ENCODE measurements at places on chromosomes 7 and 10. TPM values are rescaled to one million over a fixed set of nuclear protein-coding genes. Genes with fewer than 3 reads are reported as not detected.
A peak's percentile ranks its signal among the peaks of the same experiment; 100 is the strongest.

DNA sequence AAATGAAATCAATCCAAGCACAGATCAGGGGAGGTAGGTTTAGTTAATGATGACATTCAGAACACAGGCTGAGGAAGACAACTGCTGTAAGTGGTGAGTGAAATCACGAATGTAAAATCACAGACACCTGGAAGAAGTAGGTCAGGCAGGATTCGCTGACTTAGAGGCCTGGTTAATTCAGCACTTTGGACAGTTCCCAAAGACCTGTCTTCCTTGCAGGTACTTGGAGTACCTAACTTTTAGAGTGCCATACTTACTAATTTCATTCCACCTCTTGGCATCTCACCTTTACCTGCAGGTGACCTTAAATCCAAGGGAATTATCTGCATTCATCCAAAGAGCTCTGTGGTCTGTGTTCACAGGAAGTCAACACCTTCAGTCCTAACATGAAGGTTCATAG is 822.3 kb downstream of the PHTF2 start:
- no peak for DNase-seq

DNA sequence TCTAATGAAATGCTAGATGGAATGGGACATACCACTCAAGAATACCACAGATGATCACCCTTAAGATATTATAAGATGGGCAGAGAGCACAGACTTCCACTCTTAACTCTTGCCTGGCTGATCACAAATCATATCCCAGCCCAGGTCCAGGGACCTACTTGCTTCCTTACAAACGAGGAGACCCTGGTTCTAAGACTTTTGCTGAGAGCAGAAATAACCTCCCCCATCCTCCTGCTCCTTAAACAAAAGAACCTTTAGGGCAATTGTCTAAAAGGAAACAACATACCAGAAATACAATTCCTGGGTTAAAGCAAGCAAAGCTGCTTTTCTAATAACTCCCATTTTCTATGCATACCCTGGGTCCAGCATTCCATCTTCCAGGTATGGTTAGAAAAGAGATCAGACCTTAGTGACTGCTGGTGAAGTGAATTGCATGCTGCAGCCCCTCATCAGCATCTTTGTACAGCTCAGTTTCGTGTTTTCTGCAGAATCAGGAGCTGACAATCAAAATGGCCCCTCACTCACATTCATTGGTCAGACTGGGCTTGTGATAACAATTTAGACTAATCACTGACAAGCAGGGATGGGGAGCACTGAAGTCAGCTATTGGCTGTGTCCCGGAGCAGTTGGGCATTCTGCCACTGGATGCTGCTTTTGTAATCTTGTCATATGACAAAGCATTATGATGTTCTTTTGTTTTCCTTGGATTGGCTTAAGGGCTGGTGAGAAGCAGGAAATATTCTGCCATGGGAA is 14.6 kb downstream of the IFIT3 start:
- peak; percentile 88 for DNase-seq

GRCh38 chr7:121285066-121285667 is 43.6 kb upstream of the WNT16 start:
- DNase-seq, result no peak

- DNase-seq, result peak; percentile 87
Measured at GRCh38 chr7:116097365-116098009, 66.9 kb upstream of the TFEC start.

DNA sequence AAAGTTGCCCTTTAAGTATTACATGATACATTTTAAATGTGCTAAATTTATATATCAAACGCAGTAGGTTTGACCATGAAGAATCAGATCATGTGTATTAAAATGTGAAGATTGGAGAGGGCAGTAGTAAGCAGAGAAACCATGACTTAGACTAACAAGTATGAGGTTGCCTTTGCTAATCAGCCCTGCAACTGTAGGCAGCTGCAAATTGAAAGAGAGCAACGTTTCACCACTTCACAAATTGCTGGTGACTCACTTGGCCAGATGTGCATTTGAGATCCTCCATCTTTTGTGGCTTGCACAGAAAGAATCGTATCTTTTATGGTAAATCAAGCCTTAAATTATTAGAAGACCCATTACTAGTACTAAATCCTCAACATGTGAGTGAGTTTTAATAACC is 10.1 kb upstream of the SEMA3A start:
- no peak for DNase-seq

GRCh38 chr7:105454095-105454747 is 65.5 kb upstream of the SRPK2 start:
- DNase-seq, result peak; percentile 11

- no peak for DNase-seq
Measured at GRCh38 chr10:70803775-70804420, 11.8 kb upstream of the SGPL1 start.

- no peak for DNase-seq
Measured at GRCh38 chr7:38452681-38453108, 178.5 kb downstream of the AMPH start.

- no peak for DNase-seq
Measured at GRCh38 chr7:152451356-152451755, 15.6 kb upstream of the KMT2C start.

DNA sequence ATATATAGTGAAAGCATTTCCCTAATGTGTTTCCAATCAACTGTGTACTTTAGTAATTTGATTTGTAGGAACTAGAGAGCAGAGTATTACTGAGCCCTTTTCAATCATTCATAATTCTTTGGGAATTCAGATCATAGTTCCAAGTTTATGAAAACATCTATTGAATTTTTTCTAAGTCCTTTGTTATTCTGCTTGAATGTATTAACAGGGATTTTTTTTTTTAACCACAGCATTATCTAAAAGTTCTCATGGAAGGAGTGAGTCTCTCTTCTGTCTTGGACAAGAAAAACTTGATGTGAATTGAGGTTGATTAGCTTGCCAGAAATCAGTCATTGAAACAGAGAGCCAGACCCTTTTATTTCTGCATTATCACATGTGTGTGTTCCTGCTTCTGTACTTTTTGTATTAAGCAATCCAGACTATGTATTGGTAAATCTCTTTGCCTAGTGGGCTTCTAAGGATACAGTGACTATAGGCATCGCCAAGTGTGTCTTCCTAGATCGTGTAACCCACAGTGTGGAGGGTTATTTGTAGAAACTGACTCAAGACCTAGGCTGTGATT is 59.9 kb downstream of the BMPER start:
- DNase-seq, result no peak

DNA sequence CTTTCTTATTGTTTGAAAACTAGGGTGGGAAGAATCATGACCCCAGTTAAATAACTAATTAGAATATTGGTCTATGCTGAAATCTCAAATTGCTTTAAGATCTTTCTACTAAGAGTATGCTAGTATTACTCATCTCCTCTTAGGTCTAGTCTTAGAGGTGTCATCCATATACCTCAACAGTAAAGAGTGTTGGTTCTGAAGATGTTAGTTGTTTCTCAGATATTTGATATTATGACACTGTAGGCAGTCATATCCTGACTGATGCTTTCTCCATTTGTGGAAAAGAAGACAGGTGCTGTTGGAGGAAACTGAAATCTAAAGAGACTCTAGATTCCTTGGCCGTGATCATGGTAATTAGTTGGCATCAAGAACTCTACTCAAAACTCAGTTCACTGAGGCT is 21.2 kb downstream of the BPGM start:
- peak; percentile 78 for DNase-seq

The PCBD1 gene
- 11.8 TPM for total RNA-seq

The HOXA4 gene
- 1.3 TPM for total RNA-seq

The FRAT1 gene
- 4.3 TPM for total RNA-seq
